ENCODE measurements at places on chromosomes 16 and 17.

GRCh38 chr16:13414154-13414553 is 505.8 kb upstream of the ERCC4 start:
- DNase-seq = no peak

DNA sequence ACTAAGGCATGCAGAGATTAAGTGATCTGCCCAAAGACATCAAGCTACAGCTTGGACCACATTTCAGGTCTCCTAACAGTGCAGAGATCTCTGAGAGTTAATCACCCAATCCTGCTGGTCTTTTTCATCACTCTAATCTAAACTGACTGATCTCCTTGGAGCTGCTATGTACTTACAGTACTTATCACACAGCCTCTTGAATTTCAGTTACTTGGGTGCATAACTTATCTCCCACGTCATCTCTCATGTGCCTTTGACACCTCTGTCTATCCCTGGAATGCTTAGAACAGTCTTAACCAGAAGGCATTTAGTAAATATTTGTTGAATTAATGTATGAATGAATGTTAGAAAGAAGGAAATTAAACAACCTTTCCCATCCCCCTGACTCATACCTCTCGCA is 139.0 kb downstream of the SNX11 start:
- DNase-seq = no peak

DNA sequence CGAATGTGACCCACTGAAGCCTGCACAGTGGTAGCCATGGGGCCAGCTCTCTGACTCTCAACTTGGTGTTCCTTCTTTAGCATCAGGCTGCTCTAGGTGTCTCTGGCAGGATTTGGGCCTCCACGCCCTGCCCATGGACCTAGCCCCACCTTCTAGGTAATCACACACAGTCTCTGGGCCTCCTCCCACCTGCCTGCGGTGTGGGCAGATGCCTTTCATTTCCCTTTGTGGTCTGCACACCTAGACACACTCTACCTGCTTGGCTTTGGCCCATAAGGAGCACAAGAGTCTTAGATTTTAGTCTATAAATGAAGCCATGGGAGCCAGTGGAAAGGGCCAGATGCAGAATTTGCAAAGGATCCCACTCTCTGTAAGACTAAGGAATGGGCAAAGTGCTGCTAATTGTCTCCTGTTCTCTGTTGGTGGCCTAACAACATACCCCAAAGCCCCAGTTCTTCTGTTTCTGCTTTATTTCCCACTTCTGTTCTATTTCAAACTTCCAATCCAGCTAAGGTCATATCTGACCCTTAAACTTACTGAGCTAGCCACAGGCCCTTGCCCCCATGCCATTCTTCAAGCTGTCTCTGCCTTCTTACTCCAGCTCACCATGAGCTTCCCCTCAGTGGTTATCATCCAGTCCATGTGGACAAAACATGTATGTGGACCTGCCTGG is 7.2 kb upstream of the MFSD6L start:
- no peak for DNase-seq

DNA sequence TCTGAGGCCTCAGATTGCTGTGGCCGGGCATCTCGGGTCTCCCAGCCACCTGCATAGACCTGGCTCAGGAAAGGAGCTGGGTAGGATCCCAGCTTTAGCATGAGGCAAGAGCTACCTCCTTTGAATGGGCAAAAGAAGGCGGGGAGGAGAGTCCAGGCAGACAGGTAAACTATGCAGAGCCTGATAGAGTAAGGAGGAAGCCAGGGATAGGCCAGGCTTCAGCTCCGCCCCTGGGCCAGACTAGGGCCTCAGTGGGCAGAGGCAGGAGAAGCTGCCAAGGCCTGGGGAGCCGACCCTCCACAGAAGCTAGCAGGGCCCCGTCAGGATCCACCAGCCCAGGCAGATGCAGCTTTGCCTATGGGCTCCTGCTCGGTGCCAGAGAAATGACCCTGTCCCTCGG is 22.6 kb upstream of the UBE2G1 start:
- no peak for DNase-seq

GRCh38 chr17:33131620-33132019 is 140.0 kb downstream of the SPACA3 start:
- no peak for DNase-seq

DNA sequence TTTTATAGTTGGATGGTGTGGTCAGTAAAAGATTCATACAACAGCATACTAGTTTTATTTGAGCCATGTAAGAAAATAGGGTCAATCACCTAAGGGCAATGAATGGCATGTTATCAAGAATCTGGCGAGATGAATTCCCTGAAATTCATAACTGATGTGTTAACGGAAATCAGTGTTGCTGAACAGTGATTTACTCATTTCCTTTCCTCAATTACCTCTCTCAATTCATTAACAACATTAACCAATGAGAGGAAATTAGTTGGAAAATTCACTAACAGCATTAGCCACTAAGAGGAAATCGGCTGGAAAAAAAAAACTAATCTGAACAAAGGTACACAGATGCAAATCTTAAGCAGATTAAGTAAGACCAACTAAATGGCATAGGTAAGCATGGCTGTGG is 6.3 kb downstream of the CMTR2 start:
- no peak for DNase-seq

GRCh38 chr17:60311936-60312335 is 80.0 kb downstream of the USP32 start:
- DNase-seq = no peak

- no peak for DNase-seq
Observed at GRCh38 chr16:23293016-23293415, 9.1 kb upstream of the SCNN1B start.

GRCh38 chr17:66337268-66337667 is 34.9 kb downstream of the PRKCA start:
- no peak for DNase-seq

DNA sequence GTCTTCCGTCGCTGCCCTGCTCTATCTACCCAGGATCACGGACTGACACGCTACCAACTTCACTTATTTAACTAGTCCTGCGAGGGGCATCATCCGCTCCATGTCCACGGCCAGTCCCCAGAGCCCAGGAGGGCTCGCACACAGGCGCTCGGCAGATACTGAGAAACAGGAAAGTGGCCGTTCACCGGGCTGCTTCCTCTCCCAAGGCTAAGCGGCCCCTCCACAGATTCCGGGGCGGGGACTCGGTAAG is 388 bp downstream of the OXLD1 start:
- DNase-seq = no peak

GRCh38 chr16:50605733-50606430 is 57.7 kb downstream of the NKD1 start:
- DNase-seq = no peak

GRCh38 chr17:59757470-59757869 is 50.0 kb downstream of the VMP1 start:
- DNase-seq = no peak

GRCh38 chr17:2939714-2940351 is 123.6 kb downstream of the OR1D5 start:
- no peak for DNase-seq

DNA sequence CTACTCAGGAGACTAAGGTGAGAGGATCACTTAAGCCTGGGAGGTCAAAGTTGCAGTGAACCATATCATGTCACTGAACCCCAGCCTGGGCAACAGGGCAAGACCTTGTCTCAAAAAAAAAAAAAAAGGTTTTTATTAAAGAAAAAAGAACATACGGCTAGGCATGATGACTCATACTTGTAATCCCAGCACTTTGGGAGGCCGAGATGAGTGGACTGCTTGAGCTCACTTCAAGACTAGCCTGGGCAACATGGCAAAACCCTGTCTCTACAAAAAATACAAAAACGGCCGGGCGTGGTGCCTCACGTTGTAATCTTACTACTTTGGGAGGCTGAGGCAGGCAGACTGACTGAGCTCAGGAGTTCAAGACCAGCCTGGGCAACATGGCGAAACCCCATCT is 38.4 kb downstream of the RANBP10 start:
- DNase-seq = no peak

DNA sequence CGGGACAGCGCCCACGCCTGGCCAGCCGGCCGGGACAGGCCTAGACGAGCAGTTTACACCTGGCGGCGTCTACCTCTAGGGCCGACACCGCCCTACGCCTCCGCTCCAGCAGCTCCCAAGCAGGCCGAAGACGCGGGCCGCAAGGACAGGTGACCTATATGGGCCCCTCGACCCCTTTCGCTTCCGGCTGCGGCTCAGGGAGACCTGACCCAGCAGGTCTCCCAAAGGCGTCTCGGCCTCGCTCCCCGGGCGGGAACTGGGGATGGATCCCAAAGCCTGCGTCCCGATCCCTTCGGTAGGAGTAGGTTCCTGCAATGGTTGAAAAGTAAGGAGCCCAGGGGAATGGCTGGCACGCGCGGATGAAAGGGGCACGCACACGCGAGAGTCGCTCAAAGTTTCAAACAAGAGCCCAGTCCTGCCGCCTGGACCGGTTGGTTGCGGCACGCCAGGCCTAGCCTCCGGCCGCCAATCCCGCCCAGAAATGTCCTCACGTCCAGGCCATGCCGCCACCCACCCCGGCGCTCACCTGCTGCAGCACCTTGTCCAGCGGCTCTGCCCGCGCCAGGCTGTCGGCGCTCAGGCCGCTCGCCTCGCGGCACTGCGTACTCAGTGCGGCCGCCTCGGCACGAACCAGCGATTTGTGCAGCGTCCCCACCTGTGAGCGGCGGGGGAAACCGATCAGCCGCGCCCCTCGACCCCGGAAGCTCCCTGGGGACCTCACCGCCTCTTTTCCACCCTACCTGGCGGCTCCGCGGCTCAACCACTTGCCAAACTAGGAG is 630 bp downstream of the ESRP2 start:
- no peak for DNase-seq

DNA sequence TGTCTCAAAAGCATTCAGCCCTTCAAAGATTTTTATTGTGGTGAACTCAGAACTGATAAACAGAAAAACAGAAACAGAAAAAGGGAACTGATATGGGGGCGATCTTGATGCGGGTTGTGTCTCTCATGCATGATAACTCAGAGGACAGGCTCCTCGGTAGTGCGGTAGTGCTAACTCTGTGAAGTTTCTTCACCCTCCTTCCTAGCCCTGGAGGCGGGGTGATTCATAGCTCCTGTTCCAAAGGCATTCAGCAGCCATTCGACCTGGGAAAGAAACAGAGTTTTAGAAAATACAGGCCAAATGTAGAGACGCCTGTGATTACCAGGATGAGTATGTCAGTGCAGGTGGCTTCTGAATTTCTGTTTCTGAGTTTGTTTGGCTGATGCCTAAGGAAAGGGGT is 5.5 kb upstream of the MAF start:
- DNase-seq = no peak

DNA sequence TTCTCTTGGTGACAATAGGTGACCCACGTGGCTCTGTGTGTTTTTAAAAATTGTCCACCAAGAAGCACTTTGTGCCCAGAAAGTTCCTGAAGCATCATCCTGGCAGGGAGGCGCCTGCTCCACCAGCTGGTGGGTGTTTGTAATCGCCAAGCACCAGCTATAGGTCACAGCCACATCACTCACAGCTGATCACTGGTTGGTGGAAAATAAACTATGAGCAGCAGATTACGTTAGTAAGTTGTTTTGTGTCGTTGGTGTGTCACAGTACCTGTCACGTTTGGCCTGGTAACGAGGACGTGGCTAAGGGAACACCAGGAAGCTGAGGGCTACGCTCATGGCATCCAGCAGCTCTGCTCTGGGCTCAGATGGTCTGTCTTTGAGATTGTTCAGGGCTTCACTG is 10.1 kb downstream of the MRM3 start:
- no peak for DNase-seq

- no peak for DNase-seq
Observed at GRCh38 chr16:12214509-12214908, 238.0 kb downstream of the SNX29 start.

- DNase-seq = no peak
Observed at GRCh38 chr17:8728251-8728938, 16.2 kb downstream of the CCDC42 start.

GRCh38 chr17:71004413-71004812 is 835.1 kb downstream of the KCNJ2 start:
- DNase-seq = no peak

- DNase-seq = no peak
Observed at GRCh38 chr17:6701719-6702118, 11.4 kb downstream of the SLC13A5 start.

GRCh38 chr17:59454633-59455105 is 110.7 kb upstream of the DHX40 start:
- DNase-seq = no peak

- DNase-seq = peak; percentile 8
Observed at GRCh38 chr16:85556456-85557082, 56.6 kb upstream of the GSE1 start.

DNA sequence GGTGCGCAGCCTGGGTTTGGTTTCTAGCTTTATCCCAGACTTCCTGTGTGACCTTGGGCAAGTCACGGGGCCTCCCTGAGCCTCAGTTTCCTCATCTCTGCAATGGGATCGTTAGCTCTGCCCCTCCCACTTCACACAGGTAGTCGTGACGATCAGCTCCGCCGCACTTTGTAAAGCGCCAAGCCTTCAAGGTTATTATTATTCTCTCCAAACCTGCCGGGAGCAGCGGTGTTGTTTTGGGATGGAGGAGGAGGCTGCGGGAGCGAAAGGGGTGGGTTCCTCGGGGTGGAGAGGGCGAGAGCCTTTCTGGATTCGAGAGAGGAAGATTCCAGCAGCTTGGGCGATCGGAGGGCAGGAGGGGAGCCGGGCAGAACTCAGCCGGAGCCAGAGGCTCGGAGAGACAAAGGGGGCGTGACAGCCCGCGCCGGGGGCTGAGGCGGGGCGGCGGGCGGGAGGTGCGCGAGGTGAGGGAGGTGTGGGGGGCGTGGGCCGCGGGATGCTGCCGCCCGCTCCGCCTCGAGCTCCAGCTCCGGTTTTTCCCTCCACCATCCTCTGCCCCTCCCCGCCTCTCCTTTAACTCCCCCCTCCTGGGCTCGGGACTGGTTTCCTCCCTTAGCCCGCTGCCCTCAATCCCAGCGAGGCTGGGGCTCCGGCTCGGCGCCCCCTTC is at the start of gene EFNB3:
TSS of gene EFNB3 (plus strand) at position 602 of the 668 bp plus-strand sequence. CDS start 397 bp downstream, outside the sequence.
- peak; percentile 41 for DNase-seq

DNA sequence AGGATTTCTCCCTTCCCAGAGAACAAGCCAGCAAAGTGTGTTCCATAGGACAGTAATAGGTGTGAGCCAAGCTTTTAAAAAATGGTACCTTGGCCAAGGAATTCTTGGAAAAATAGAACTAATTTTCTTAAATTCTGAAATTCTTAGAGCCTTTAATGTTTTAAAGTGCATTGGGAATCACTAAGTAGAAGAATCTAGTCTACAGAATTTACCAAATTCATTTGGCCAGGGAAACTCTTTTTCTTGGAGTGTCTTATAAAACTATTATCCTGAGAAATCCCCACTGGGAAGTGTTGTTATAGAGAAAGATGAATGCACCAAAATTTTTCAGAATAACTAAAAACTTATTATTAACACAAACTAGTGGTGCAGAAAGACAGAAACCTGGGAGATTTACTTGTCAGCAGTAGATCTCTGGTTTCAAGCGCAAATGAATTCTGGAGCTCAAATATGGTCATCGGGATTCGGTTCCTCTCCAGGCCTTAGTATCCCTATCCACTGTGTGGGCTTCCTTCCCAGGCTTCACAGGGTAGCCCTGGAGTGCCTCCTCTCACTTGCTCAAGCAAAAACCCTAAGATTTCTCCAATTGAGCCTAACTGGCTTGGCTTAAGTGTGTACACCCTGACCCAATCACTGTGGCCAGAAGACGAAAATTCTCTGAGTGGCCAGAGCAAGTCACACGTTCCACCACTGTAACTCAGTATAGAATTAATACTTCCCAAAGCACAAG is 217.8 kb downstream of the CHD9NB start:
- DNase-seq = no peak

Measured in NCI-H1930 (cell line).